AG04450 (cell line): ENCODE measurements at places on chromosomes 2 and 18.
A peak's percentile ranks its signal among the peaks of the same experiment; 100 is the strongest.

- DNase-seq = no peak
Observed at GRCh38 chr2:54543733-54544396, 87.7 kb downstream of the SPTBN1 start.

DNA sequence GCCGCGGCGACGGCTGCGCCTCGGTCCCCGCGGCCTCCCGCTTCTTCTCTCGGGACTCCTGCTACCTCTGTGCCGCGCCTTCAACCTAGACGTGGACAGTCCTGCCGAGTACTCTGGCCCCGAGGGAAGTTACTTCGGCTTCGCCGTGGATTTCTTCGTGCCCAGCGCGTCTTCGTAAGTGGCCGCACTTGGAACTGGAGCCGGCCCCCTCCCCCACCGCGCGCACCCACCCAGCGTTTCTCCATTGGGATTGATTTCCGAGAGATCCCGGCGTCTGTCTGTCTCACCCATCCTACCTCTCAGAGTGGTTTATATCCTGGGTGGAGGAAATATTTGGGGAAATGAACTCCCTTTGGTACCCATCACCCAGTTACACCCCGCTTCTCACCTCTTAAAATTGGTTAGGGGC, 498 bp downstream of the ITGAV start:
- no peak for DNase-seq

DNA sequence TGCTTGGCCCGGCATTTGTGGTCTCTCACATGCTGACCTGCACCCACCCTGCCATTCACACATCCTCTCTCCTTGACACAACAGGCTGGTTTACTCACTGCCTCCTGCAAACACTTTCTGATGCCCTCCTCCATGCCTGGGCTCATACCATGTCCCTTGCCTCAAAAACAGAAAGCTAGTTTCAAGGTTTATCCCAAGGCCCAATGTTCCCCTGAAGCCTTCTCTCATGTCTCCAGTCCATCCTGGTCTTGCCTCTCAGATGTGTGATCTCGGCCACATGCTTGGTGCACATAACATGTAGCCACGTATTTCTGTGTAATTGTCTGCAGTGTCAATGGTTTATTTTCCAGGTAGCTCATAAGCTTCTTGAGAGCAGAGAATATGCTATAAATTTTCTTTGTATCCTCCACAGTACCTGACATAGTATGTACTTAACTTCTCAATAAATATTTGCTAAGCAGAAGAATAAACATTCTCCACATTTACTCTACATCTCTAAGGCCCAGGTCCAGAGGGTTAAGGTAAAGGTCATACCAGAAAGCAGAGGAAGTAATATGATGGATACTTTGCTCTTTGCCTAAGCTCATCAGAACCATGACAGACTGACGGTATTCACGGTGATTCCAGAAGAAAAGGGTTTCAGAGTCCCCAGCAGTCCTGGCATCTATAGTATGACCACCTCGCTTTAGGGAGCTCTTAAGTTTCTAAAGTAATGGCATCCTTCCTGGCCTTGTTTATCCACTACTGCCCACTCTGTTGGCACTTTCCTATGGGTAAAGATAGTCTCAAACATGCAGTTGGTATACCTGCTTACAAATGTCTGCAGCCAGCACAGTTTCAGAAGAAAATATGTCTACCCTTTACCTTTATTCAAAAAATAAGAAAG, 163.4 kb upstream of the ZFP36L2 start:
- no peak for DNase-seq

DNA sequence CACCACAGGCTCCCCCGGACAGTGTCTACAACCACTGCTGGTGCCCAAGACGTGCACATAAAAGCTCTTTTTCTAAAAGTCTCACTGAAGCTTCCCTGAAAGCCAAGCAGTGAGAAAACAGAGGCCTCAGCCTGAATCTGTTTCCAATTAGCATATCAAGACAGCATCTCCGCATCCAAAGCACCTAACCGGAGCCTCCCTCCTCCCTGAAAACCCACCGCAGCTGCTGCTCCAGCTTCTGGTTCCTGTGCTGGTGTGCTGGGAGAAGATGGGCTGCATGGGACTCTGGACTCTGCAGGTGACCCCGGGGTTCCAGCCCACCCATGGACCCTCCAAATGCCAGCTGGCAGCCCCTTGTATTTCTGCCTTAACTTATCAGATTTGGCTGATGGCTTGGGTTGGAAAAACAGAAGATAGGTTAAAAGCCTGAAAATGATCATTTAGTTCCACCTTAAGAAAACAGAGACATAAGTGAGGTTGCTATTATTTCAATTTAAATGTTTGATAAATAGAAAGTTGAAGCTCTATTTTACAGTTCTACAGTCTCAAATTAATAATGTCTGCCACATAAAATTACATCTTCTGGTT, 103.3 kb downstream of the TMEM18 start:
- no peak for DNase-seq

DNA sequence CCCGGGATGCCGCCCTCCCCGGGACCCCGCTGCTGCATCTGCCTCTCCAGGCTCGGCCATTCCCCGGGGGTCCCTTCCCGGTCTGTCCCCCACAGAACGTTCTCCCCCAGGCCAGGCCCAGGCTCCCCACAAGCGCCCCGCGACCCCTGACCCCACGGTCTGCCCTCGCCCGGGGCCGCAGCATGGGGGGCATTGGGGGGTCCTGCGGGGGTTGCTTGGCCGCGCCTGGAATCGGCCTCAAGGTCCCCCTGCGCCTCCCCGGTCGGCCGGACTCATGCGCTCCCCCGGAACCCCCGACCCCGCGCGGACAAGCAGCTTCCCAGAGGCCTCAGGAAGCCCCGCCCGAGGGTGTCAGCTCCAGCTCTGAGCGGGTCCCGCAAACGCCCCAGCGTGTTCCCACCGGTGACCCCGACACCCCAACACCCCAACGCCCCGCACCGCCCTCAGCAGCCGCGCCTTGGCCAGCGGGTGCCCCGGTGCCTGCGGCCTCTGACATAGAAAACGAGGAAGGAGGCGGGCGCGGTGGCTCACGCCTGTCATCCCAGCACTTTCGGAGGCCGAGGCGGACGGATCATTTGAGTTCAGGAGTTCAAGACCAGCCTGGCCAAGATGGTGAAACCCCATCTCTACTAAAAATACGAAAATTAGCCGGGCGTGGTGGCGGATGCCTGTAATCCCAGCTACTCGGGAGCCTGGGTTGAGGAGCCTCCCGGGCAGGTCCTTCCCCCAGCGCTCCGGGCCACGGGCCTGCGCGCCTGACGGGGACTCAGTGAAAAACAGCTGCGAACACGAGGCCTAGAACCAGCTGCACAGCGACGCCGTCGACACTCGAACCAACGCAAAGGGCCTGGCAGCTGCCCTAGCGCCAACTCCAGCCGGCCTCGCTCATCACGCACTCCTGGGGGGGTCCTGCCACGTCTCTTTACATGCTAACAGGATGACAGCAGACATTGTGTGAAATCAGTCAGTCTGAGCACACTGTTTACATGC, 61.8 kb upstream of the CTDP1 start:
- no peak for DNase-seq

DNA sequence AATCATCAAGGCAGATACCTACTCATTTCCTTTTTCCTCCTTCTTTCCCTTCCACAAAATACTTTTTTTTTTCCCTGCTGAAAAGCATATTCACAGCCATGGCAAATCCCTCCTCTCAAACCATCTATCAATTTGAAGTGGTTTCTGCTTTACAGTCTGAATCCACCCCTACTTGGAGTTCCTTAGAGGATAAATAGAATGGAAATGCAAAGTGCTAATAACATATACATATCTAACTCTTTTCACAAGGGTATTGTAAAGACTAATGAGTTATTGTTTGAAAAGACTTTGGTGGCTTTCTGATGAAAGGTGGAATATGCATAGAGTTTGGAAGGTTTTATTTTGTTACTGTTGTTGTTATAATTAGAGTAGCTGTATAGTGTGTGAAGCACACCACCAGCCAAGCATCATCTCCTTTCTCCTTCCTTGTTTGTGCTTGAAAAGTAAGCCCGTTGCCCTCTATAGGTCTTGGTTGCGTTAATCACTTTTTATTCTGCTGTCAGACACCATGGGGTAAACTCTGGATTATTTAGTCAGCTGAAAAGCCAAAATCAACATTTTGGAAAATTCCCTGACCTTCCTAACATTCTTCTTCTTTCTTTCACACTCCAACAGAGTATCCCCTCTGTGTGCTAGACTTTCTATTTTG, 2126.9 kb upstream of the CELF4 start:
- DNase-seq = no peak

GRCh38 chr2:22536133-22536532, 848.8 kb upstream of the KLHL29 start:
- no peak for DNase-seq

GRCh38 chr2:73059106-73059505, 12.4 kb downstream of the SFXN5 start:
- no peak for DNase-seq

DNA sequence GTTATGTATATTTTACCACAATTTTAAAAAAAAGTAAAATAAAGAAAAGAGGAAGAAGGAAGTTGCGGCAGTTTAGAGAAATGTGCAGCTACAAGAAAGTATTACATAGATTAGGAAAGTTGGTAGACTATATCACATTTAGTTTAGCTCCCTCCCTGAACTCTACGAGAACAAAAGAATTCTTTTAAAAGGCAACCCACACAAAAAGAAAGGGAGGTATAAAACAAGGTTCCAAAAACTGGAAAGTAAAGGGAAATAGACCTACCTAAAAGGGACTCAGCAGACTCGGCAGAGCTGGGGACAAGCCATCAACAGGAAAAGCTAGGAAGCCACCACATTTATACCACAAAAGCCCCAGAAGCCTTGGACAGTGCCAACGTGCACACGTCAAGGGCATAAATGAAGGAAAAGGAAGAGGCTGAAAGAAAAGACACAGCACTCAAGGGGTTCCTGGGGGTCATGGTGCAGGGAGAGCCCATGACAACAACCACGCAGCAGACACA, 9.1 kb downstream of the TMEM127 start:
- no peak for DNase-seq

GRCh38 chr2:239358062-239358754, 42.6 kb downstream of the HDAC4 start:
- DNase-seq = no peak

GRCh38 chr2:111046670-111047069, 74.0 kb upstream of the BCL2L11 start:
- DNase-seq = no peak

DNA sequence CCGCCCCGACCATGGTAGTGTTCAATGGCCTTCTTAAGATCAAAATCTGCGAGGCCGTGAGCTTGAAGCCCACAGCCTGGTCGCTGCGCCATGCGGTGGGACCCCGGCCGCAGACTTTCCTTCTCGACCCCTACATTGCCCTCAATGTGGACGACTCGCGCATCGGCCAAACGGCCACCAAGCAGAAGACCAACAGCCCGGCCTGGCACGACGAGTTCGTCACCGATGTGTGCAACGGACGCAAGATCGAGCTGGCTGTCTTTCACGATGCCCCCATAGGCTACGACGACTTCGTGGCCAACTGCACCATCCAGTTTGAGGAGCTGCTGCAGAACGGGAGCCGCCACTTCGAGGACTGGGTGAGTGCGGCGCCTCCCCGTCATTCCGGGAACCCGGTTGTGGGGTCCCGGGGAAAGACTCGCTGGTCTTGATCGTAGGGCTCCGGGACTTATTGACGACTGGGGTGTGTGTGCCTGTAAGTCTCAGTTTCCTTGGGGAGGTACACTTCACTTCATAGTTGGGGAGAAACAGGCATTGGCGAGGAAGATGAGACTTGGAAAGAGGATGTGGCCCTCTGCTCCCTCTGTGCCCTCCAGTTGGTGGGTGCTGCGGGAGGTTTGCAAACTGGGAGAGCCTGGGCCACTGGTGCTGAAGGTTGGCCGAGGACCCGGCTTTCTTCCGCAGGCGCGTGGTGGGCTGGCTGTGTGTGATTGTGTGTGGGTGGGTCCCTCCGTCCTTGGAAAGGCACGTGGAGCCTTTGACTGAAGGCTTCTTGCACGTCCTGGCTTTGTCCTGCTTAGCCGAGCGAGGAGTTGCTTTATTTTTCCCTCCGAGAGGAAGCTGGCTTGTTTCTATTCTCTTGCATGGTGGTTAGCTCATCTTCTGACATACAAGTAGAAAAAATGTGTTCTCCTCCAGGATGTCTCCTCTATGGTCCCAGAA, 886 bp downstream of the PRKCE start:
- DNase-seq = no peak

GRCh38 chr18:46622999-46623398, 34.0 kb downstream of the LOXHD1 start:
- DNase-seq = no peak

DNA sequence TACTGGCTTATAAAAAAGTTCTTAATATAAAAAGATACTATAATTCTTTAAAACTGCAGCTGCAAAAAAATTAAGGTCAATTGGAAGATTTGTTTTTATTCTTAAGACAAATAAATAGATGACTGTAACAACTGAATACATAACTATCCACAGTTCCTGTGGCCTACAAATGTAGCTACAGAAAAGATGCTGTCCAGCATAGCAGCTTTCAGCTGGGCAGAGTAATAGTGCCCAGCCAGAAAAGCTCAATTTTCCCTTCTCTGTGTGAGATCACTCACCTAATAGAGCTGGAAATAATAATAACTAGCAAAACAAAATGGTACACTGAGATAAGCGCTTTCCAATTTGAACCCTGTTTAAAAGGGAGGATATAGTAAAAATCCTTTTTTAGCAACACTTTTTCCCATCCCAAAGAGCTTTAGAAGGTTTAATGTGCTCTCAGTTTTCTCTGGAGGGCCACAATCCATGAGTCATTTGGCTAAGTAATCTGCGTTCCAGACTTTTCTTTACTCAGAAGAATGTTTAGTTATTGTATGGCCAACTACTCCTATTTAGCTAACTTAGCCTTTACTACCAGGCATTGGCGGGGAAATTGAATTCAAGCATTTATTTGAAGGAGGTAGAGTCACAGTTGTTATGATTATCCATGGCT, 158.1 kb upstream of the SLC39A10 start:
- DNase-seq = no peak

DNA sequence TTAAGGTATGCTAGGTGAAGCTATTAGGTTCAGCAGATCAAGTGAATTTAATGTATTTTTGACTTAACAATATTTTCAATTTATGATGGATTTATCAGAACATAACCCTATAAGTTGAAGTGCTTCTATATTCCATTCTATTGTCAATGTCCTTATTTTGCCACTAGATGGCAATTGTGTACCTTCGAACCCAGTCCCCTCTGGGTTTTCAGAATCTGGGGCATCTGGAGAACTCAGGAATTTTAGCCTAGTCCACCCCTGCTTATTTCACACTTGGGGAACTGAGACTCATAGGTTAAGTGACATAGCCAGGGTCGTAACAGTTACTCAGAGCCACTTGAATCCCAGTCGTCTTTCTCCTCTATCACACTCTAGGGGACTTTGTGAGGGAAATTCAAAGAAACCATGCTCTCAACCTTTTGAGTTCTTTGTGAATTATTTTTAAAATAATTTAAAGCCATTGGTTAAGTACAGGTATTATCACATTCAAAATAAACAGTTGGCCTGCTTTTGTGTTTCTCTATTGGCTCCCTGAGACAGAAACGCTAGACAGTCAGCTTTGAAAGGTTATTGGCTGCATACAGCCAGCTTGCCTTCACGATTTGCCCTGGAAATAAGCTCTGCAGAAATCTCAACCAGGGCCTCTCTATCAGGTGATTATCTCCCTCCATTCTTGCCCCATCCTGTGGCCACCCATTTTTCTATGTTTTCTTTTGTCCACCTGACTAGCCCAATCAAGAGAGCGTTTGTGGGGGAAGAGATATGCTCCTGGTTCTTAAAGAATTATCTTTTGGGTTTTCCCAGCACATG, 145.0 kb downstream of the TTC27 start:
- DNase-seq = peak; percentile 23
